Activated naive CD8-positive, alpha-beta T cell treated with anti-CD3 and anti-CD28 coated beads, Interleukin-2, amount 50 U/mL, for 16 hours (primary cell): ENCODE measurements at places on chromosomes 13 and 19.

- no peak for DNase-seq
Measured at GRCh38 chr19:35299523-35300338, 7.8 kb downstream of the MAG start.

GRCh38 chr19:45924891-45925447 lies 10.4 kb upstream of the NANOS2 start:
- no peak for DNase-seq

- no peak for DNase-seq
Measured at GRCh38 chr19:49988433-49988832, 27.5 kb upstream of the SIGLEC11 start.

DNA sequence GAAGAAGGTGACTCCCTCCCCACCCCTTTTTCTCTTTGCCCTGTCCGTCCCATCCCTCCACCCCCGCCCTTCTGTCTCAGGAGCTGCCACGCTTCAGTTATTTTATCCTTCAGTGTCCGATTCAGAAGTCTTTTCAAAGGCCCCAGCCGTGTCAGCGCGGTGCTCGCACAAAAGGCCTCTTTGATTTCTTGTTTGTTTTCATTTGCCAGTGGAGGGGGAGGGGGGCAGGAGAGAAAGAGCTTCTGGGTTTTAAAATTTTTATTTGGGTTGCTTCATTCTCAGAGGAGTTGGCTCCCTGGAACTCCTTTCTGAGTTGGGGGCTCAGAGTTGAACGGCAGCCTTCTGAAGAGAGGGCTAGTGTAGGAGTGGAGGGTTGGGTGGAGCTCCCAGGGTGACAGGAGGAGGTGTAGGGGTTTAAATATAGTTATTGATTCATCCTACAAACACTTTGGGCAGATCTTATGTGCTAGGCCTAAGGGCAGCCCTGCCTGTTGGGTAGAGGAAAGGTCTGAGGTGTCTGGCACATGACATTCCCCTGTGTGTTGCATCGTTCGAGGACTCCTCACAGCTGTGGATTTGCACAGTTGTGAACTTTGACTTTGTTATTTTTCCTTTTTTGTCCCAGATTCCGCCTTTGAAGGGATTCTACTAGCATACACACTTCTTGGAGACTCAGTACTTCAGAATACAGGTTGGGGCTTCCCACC lies 36.8 kb downstream of the NFIX start:
- DNase-seq: no peak

GRCh38 chr13:45406421-45406820 lies 11.8 kb downstream of the SLC25A30 start:
- no peak for DNase-seq
